Kidney capillary endothelial cell (primary cell): ENCODE measurements at places on chromosomes 5 and 9.

DNA sequence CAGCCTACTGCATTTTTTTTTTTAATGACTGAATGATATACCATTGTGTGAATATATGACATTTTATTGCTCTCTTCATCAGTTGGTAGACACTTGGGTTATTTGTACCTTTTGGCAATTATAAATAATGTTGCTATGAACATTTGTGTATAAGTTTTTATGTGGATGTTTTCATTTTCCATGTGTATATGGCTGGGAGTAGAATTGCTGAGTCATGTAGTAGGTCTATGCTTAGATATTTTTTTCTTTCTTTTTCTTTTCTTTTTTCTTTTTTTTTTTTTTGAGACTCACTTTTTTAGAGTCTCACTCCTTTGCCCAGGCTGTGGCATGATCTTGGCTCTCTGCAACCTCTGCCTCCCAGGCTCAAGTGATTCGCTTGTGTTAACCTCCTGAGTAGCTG, 32.9 kb upstream of the FAM120AOS start:
- no peak for DNase-seq

DNA sequence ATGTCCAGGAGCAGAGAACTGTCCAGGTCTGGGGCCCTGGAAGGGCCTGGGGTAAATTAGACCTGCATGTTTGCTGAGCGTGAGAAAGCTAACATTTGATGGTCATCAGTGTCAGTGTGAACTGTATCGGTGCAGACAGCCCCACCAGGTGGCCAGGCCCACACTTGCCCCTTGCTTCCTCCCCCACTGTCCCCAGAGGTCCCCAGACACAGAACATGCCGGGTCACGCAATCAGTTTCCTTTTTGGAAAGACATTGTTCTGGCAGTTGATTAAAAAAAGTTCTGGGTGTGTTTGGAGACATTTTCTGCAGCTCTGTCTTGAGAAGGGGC, 1.5 kb downstream of the NKD2 start:
- no peak for DNase-seq

DNA sequence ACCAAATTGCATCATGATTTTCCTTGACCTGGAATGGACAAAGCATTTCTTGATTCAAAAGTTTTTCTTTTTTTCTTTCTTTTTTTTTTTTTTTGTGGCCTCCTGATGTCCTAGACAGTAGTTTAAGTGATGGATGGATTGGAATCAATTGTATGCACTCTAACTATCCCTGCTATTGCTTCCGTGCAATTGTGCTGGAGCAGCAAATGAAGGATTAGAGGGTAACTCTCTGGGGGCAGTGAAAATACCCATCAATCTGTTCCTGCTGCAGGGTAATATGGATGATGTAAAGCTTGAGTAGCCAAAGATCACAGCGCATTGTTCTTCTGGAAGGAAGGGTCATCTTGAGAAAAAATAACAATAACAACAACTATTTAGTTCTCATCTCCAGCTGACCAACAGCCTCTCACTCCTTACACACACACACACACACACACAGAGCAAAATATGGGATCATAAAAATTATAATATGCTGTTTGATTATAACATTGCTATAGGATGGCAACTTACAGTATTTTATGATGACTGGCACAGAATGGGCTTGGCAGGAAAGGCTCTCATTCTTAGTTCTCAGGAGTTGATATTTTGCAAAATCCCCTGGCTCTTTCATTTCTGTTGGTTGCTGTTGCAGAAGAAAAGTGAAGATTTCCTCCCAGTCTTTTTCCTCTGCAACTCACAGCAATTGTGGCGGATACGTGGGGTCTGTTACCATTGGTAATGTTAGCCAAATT, 160.9 kb upstream of the DMAC1 start:
- no peak for DNase-seq

GRCh38 chr9:75588808-75589207, 301.7 kb upstream of the PCSK5 start:
- DNase-seq: peak; percentile 6

- DNase-seq: no peak
Observed at GRCh38 chr5:10699281-10699874, 61.7 kb downstream of the DAP start.

DNA sequence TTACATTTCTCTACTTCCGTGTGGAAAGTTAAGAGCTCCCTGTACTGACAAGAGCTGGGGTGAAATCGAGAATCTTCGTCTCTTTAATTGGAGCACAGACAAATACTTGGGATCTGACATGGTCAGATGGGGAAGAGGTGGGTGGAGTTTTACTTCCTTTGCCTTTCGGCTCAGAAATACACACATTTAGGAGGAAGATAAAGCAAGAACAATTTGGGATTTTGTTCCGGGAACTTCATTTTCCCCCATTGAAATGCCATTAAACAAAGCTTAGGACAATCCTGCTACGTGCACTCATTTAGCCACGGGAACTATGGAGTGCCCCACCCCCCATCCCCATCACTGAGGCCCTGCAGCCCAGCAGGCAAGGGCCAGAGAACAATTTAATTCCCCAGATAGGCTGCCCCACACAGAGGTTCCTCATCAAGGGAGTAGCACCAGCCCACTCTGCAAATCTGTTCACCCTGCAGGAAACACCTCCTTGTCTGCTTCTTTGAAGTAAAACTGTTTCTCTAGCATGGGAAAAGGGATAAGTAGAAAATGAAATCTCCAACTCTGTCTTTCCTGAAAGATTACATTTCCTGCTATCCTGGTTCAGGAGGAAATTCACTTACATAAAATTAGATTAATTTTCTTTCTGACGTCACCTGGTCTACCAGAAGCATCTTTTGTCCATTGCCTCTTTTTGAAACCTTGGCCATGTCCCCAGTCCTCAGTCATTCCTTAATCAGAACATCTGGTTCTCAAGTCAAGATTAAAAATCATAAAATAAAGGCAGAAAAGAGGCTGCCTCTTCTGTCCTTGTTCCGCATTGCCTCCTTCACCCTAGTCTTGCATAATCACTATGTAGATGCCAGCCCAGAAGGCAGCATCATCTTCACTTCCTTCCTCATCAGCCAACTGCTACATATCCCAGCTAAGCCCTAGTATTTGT, 206.4 kb downstream of the ENC1 start:
- DNase-seq: peak; percentile 30

- no peak for DNase-seq
Observed at GRCh38 chr5:111211341-111211740, 12.8 kb upstream of the CAMK4 start.

- no peak for DNase-seq
Observed at GRCh38 chr9:27367921-27368315, 71.0 kb upstream of the EQTN start.

DNA sequence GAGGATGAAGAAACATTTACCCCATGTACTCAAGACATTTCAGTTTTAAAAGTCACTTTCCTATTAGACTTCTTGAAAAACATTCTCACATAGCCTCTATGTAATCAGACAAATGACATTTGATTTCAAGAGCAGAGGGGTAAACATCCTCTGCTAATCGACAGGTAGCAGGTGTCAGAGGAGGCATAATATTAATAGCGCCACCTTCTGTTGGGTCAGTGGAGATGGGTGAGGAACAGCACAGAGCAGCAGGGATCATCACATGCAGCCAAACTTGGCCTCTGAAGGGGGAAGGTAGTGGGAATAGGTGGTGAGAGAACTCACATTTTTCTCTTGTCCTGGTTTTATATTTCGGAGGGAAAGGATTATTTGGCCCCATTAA, 3.3 kb upstream of the LSM11 start:
- DNase-seq: no peak

GRCh38 chr9:126869368-126869767, 8.9 kb downstream of the ZBTB34 start:
- no peak for DNase-seq

DNA sequence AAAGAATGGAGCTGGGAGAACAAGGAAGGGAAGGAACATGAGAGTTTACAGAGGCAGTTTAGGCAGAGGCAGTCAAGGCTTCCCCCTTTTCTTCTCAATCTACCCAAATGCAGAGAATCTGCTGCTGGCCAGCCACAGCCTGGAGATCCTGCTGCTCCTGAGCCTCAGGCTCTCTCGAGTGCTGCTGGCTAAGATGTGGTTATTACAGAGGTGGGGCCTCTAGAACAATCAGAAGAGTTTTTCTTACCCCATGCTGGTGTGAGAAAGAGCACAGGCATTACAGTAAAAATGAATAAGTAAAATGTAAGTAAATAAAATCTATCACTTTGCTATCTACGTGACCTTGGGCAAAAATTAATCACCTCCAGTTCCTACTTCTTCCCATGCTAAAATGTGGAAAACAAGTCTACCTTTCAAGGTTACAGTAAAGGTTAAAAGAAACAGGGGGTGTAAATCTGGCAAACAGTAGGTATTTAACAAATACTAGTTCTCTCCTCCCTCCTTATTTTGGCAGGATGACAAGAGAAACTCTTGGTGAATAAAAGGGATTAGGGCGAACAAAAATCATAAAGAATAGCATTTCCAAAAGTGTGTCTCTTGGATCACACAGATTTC, 31.1 kb downstream of the FBXW11 start:
- DNase-seq: no peak

DNA sequence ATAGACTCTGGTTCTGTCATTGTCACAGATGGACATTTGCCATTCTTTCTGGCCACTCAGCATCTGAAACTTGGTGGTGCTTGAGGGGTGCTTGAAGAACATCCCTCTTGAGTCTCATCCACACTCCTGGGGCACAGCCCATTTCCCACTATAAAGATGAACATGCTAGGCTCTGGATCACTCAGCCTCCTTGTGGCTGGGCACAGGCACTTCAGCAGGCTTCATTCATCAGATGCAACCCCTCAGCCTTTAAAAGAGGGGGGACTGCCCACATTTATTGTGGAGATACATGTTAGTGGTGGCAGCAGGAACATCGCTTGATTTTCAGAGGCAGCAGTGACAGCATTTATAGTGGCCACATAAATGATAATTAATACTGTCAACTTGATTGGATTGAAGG, 124.7 kb upstream of the NIPBL start:
- no peak for DNase-seq

GRCh38 chr5:53239301-53239990, 129.9 kb upstream of the MOCS2 start:
- no peak for DNase-seq

DNA sequence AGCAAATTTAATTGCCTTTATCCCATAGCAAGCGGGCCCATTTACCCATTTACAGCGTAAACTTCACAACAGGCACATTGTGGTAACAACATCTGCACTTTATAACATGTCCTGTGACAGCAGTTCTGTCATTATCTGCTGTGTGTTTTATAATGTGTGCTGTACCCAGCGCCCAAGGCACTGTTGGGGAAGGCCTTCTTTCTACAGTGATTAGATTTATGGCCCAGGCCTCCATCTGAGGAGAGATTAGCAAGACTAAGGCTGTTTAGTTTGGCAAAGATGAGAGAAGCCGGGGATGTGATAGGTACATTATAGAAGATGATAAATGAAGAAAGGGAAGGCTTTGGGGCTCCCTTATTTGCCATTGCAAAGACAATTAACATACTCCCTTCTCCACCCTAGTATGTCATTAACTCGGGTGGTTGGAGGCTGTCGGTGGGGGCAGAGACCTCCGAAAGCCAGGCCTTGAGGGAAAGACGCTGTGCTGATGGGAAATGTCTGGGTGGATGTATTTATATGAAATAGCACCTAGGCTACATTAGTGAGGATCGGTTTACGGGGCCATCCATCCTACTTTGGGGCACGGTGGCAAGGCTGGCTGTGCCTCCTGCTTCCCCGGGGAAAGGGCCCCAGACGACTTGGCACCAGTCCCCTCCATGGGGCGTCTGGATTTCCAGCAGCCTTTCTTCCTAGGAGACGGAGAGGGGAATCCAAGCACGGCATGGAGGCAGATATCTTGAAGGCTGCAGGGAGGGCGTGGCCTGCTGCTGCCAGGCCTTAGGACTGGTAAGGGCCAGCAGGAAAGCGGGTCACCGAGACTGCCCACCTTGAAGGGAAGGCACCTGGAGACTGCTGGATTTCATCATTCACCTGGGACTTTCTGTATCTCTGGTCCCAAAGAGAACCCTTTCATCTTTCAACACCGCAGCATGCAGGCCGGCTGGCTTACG, 64.3 kb upstream of the PTCH1 start:
- no peak for DNase-seq

- DNase-seq: peak; percentile 52
Observed at GRCh38 chr5:80672140-80672736, 17.5 kb upstream of the DHFR start.

DNA sequence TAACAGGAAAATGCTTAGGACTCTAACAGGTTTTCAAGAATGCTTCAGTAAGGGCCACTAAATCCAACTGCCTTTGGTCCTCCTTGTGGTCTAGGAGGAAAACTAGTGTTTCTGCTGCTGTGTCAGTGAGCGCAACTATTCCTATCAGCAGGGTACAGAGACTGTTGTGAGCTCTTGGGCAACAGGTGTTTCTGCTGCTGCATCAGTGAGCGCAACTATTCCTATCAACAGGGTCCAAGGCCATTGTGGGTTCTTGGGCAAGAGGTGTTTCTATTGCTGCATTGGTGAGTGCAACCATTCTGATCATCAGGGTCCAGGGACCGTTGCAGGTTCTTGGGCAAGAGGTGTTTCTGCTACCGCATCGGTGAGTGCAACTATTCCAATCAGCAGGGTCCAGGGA, 256.3 kb downstream of the CDH10 start:
- no peak for DNase-seq

- DNase-seq: no peak
Observed at GRCh38 chr9:83724436-83724835, 16.7 kb upstream of the UBQLN1 start.

- DNase-seq: no peak
Observed at GRCh38 chr5:6175172-6175854, 203.0 kb downstream of the MED10 start.

DNA sequence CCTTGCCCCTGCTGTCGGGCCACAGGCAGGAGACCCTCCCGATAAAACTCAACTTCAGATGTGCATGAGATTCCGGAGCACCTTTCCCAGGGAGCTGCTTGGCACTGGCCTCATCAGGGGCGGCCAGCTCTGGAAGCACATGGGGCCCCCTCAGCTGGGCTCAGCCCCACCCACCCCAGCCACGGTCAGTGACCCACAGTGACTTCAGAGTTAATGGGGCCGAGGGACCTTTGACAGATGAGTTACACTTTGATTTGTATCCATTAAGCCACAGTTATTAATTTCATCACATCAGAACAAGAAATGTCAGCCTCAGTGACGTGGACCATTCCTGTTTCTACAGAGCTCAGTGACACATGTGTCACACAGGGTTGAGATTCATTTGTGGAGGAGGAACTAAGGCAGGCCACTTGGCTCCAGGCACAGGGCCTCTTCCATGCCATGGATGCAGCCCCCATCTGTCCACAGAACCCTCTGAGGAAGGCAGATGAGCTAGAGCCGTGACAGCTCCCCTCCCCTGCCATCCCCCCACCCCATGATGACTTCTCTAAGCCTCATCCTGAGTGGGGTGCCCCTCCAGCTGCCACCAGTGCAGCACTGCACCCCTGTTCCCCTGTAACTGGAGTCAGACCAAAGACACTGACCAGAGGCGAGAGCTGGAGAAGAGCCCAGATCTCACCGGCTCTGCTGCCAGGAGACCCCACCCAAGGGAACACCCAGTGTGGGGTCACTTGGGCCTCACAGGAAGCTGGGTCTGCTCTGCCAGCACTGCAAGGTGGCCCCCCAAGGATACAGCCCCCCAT, 69.4 kb upstream of the ADAMTS2 start:
- no peak for DNase-seq

GRCh38 chr5:131771692-131772091, 25.1 kb downstream of the FNIP1 start:
- no peak for DNase-seq
